Aorta (tissue), 5 donors: ENCODE measurements at places on chromosomes 16 and 17. TPM values are rescaled to one million over a fixed set of nuclear protein-coding genes. Genes with fewer than 3 reads are reported as not detected.

GRCh38 chr17:57418463-57419246 is 162.3 kb downstream of the MSI2 start:
- no peak overlapping the region for H3K4me3 ChIP-seq
- no peaks in the 10 kb centered on the region for H3K27me3 ChIP-seq

DNA sequence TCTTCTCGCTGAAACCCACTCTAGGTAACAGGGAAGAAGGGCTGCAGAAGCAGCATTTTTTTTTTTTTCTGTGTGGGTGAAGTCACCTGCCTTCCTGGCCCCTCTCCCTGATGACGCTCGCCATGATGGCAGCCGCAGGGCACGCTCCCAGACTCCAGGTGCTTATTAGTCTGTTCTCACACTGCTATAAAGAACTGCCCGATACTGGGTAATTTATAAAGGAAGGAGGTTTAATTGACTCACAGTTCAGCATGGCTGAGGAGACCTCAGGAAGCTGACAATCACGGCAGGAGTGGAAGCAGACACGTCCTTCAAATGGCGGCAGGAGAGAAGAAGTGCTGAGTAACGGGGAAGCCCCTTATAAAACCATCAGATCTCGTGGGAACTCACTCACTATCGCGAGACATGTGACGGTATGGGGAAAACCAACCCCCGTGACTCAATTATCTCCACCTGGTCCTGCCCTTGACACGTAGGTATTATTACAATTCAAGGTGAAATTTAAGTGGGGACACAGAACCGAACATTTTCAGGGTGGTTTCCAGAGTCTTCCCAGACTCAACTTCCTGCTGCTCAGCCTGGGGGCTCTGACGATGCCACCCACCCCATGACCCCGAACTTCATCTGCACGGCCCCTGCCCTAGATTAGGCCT is 34.9 kb upstream of the NLRP1 start:
- H3K4me3 ChIP-seq: no peak overlapping the region
- H3K27me3 ChIP-seq: no peaks in the 10 kb centered on the region

- DNase-seq: peak; percentile 91
- no peaks in the 10 kb centered on the region for H3K4me1 ChIP-seq
- no peak overlapping the region for H3K4me3 ChIP-seq
- no peaks in the 10 kb centered on the region for H3K36me3 ChIP-seq
Observed at GRCh38 chr16:31105677-31106213, 2.4 kb upstream of the BCKDK start.

DNA sequence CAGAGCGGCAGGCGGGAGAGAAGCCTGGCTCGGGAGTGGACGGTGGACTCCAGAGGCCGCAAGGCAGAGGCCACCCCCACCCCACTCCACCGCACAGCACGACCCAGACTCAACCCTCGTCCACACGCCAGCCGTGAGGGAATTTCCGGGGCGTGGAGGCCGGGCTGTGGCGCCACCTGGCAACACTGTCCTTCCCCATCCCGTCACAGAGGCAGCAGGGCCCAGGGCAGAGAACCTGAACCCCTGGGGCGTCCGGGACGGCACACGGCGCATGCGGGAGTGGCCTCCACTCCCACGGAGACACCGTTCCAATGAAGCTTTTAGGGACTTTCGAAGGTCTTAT is 23.5 kb downstream of the GNPTG start:
- no peak for DNase-seq
- H3K4me1 ChIP-seq: no peaks in the 10 kb centered on the region
- no peak overlapping the region for H3K27ac ChIP-seq
- no peak overlapping the region for H3K4me3 ChIP-seq

GRCh38 chr16:87733190-87733589 is 32.6 kb downstream of the KLHDC4 start:
- H3K4me1 ChIP-seq: no peaks in the 10 kb centered on the region
- H3K36me3 ChIP-seq: no peaks in the 10 kb centered on the region

The CDR2L gene
- 7.4 TPM for polyA plus RNA-seq
